GF-D8 (cell line): ENCODE measurements at places on chromosomes 7 and 10.

GRCh38 chr10:86599729-86600128 lies 54.6 kb upstream of the OPN4 start:
- no peak for DNase-seq

DNA sequence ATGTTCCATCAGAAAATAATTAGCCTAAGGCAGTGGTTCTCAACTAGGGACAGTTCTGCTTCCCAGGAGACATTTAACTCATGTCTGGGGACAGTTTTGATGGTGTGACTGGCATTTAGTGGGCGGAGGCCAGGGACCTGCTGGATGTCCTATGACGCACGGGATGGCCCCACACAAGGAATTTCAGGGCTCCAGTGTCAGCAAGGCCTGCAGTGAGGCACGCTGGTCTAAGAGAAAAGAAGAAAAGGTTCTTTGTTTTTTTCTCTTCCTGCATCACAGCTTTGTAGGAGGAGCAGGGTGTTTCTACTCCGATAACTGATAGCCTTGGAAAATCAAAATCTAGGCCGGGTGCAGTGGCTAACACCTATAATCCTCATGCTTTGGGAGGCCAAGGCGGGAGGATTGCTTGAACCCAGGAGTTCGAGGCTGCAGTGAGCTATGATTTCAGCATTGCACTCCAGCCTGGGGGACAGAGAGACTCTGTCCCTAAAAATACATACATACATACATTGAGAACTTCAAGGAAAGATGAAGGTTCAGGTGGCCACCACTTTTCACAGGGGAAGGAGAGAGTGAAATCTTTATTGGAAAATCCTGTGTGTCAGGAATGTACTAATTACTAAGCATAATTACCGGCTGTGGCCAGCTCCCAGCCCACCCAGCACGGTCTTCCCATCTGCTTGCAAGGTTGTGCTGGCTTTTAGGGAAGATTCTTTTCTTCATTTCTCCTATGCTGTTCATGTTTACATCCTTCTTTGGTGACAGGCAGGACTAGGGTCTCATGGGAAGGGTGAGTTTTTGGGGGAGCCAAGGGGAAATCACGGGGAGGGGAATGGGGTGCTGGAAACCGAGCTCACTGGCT lies 150.4 kb downstream of the ACTR3B start:
- DNase-seq: no peak

DNA sequence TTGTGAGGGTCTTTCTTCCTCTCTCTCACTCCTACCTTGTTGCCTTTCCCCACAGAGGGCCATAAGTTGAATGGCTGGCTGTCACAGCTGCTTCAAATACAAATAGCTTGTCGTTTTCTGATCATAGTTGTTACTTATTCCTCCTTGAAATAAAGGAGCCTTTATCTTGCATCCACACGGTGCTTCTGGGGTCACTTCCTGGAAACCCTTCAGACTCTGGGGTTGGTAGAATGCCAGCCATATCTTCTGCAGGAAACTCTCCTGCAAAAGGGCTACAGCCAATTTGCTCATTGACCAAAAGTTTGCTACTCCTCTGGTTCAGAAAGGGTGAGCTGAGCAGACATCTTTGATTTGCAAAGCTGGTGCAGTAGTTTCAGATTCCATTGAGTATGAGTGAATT lies 70.4 kb downstream of the FAM185A start:
- no peak for DNase-seq

- DNase-seq: no peak
Measured at GRCh38 chr10:15658069-15658702, 61.5 kb downstream of the ITGA8 start.

DNA sequence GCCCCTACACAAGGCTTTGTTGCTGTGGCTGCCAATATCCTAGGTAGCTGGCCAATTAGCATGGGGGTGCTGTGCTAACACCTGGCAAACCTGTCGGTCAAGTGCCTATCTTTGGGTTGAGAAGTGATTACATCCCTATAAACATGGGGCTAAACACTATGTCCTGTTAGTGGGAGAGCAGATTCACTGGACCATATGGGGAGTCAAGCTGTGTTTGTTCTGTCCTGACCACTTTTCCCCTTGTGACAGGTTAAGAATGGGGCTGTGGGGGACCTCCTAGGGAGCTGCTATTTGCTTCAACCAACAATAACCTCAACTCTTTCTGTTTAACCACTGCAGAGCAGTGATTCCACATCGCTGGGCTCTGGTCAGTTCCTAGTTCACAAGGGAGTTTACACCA lies 151.5 kb upstream of the AOAH start:
- DNase-seq: no peak

- no peak for DNase-seq
Measured at GRCh38 chr10:3866332-3866731, 81.3 kb upstream of the KLF6 start.

DNA sequence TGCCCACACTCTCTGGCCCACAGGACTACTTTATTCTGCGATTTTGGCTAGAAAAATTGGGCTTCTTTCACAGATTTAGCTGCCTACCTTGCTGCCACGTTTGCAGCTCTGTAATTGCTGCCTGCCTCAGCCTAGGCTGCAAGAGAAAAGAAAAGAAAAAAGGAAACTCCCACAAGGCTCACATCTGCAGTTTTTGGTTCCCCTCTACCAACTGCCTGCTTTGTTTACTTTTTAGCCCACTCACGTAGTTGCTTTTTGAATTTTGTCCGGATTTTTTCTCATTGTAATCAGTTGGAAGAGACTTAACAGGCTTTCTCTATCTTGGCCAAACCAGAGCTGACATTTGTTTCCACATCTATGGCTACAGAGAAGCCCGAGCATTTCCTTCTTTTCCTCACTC lies 24.3 kb downstream of the SUN3 start:
- no peak for DNase-seq

GRCh38 chr7:55255496-55256445 lies 109.4 kb upstream of the LANCL2 start:
- no peak for DNase-seq

DNA sequence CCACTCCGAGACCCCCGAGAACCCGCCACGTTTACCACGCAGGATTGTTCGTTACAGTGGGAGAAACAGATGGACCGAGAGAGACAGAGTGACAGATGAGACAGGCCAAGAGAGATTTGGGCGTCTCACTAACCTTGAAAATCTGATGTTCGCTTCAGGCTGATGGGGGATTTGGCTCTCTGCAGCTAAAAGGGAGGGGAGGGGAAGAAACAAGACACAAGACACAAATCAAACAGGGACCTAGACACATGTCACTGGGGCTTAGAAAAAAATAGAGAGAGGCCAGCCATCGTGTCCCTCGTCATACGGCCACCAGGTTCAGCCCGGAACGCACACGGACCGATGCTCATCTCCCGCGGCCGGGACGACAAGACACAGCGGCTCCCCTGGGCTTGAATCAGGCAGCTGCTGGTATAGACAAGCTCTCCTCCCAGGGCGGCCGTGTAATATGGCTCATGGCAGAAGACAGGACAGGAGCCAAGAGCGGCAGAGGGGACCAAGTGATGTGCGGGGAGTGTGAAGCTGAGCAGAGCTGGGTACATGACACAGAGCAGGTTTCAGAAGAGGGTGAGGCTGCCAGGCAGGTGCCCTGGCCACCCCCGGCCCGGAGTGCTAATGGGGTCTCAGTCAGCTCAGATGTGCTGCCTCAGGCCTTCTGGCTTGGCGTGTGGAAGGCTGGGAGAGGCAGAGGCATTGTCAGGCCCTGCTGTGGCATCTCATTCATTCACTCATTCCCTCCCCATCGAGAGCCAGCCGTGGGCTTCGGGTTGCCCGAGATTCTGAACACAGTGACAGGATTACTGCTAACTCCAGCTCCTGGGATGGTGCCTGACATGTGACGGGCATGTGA lies 88.5 kb upstream of the GNA12 start:
- no peak for DNase-seq

GRCh38 chr10:5679606-5680005 lies 5.0 kb upstream of the TASOR2 start:
- DNase-seq: no peak

DNA sequence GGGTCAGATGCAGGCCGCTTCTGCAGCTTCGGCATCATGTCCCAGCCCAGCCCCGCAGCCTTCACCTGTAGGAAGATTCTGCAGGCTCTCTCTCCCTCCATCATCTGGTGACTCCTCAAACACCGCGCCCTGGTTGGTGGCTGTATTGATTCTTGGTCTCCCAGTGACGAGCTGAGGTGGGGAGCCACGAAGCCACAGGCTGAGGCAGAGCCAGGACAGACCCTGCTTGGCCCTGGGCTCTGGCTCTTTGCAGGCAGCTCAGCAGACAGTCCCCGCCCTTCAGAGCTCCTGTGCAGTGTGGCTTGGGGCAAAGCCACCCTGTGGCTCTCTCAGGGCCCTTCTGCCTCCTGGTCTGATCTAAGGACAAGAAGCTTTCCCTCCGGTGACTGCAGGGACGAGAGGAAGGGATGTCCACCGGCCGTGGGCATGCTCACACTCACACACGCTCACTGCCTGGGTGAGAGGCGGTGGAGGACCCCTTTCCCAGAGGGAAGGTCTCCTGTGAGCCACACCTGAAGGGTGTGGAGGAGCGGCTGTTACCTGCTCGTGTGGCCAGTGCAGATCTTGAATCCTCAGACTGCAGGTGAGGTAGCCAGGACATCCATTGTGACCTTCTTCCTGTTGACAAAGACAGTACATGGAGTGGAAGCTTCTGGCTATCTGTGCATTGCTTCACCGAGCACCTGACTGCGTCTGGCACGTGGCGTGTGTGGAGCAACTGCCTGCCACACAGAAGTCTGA lies 79.6 kb downstream of the INPP5A start:
- DNase-seq: no peak

DNA sequence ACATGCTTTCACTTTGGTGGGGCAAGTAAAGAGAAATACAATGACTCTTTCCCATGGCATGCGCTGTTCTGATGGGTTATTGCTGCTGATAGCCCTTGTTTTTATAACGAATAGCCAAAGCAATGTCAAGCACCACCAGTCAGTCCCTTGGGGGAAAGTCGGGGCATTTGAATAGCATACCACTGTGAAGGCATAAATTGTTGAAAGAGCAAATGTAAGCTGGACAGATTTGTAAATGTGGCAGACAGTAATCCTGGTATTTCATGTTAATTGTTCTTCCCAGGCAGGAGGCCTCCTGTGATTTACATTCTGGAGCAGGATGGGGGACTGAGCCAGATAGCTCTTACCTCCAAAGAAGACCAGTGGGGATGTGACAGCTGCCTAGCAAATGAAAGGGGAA lies 293.3 kb downstream of the ADRA2A start:
- DNase-seq: no peak

DNA sequence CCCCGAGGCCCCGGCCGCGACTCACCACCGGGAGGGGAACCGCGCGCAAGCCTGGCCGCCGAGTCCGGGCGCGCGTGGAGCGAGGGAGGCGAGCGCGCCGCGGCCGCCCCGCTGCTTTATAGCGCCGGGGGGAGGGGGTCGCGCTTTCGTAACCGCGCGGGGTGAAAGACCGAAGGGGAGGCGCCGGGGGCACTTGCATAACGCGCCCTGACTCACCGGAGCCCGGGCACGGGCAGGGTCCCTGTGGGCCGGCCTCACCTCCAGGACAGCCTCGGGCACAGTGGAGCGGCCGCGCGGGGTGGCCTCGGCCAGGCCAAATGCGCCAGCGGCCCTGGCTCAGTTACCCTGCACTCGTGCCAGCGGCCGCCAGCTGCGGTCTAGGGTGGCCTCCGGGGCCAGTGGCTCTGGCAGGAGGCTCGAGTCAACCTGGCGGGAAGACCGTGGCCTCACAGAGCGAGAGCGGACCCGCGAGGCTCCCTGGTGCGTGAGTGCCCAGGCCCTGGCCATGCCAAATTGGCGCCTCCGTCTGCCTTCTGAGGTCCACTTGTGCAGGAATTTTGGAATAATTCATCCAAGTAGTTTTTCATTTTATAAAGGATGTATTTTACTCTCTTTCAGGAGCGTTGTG lies at the start of gene RBP4:
TSS of gene RBP4 (minus strand) at position 90 of the 628 bp plus-strand sequence. CDS start 207 bp downstream, outside the sequence.
- no peak for DNase-seq

GRCh38 chr10:10722422-10722821 lies 295.2 kb upstream of the CELF2 start:
- no peak for DNase-seq

DNA sequence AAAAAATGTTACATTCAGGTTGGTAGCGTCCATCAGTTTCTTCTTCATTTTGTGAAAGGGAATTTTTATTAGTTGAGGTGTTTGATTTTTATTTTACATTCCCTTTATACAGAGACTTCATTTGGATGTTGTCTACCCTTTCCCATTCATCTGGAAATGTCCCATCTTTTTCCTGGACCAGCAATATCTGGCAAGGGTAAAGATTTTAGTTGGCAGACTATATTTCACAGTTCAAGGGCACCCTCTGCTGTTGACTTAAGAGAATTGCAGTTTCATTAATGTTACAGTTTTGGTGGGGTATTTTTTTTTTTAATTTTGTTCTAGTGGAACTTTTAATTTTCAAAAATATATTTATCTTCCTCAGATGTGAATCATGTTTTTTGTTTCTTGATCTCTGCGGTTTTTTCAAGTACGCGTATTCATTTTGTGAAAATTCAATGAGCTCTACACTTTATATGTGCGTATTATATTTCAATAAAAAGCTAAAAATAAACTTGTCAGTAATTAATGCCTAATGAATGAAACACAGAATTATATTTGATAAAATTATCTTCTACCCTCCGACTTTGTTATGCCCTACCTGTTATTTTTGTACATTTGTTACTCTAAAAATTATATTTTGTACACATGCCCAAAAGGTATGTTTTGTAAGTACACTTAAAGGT lies 97.9 kb upstream of the KLF14 start:
- no peak for DNase-seq

GRCh38 chr7:44735403-44736165 lies 13.1 kb upstream of the ZMIZ2 start:
- DNase-seq: no peak

GRCh38 chr7:36712015-36712414 lies 12.3 kb downstream of the AOAH start:
- no peak for DNase-seq

DNA sequence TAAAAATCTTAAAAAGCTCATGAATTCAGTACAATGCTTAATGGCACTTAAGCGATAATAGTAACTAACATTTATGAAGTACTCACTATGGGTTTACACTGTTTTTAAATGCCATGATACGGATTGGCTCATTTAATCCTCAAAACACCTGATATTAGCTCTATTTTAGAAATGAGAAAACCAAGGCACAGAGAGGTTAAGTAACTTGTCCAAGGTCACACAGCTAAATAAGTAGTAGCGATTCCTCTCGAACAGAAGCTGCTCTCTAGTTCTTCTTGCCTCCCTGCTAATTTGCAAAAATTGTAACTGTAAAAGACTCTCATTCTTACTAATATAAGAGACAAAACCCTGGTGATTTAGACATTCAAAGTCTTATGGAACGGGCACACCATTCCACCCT lies 110.7 kb upstream of the RHEB start:
- no peak for DNase-seq

- DNase-seq: no peak
Measured at GRCh38 chr10:1454428-1454827, 282.9 kb downstream of the ADARB2 start.

DNA sequence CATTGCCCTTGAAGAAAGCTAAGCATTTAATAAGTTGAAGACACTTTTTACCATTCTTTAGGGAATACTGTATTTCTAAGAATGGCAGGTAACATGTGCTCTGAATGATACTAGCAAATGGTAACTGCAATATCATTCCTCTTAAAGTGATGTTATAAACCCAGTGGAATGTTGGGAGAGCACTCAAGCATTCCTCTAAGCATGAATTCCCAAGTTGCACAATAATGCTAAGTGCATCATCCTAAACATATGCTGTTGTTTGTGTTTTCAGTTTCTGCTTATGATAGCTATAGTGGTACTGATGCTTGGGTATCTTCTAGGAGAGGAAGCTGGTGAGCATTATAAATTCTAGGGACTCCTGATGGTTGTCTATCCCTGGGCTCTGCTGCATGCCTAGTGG lies 673.9 kb downstream of the PHTF2 start:
- no peak for DNase-seq

- no peak for DNase-seq
Measured at GRCh38 chr7:50298811-50299562, 5.5 kb upstream of the IKZF1 start.

- DNase-seq: no peak
Measured at GRCh38 chr10:104300736-104301292, 31.8 kb downstream of the GSTO2 start.
